ENCODE measurements at places on chromosomes 16 and 17.

- DNase-seq: no peak
Observed at GRCh38 chr16:81041696-81042095, 6.1 kb downstream of the ATMIN start.

- DNase-seq: peak; percentile 96
Observed at GRCh38 chr16:75377729-75378386, 55.4 kb downstream of the CFDP1 start.

GRCh38 chr17:63476459-63476853 lies 405 bp upstream of the ACE start:
- DNase-seq: no peak

DNA sequence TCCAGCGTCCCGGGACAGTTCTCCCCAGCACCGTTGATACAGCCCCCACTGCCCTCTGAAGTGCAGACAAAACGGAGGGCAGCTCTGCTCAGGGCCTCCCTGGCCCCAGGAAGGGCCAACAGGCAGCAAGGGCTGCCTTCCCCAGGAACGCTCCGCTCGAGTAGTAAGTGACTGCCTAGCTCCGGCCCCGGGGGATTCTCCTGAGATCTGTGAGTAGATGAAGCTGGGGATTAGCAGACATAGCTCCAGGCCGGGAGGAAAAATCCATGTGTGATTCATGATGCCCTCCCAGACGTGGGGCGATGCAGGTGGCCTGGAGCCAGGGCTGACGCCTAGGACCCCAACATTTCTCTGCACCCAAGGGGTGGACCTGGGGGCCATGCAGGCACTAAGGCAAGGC lies 85.3 kb downstream of the ENGASE start:
- no peak for DNase-seq

GRCh38 chr16:50303605-50304466 lies 37.5 kb downstream of the ADCY7 start:
- no peak for DNase-seq

GRCh38 chr16:16578701-16579100 lies 199.8 kb downstream of the NPIPA7 start:
- DNase-seq: no peak

- no peak for DNase-seq
Observed at GRCh38 chr17:17051380-17051779, 9.1 kb downstream of the MPRIP start.

GRCh38 chr17:564526-565065 lies 150.0 kb downstream of the VPS53 start:
- no peak for DNase-seq

GRCh38 chr17:8766731-8767130 lies 8.4 kb upstream of the SPDYE4 start:
- DNase-seq: no peak

GRCh38 chr16:2610781-2611498 lies 71.4 kb upstream of the KCTD5 start:
- no peak for DNase-seq

DNA sequence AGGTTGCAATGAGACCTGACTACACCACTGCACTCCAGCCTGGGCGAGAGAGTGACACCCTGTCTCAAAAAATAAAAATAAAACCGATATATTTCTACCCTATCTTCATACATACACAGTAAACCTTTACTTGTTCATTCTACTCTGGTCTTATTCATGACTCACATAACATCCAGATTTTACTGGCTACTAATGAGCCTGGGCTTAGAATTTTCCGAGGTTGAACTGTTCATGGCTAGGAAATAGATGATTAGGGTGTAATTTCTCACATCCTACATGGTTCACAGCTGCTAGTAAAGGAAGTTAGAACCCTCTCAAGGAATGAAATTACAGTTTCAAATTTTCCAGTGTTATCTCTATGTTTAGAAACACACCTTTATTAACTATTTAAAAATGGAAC lies 14.7 kb downstream of the GSPT1 start:
- DNase-seq: no peak

- peak; percentile 65 for DNase-seq
Observed at GRCh38 chr17:80927791-80928216, 63.8 kb upstream of the CHMP6 start.

DNA sequence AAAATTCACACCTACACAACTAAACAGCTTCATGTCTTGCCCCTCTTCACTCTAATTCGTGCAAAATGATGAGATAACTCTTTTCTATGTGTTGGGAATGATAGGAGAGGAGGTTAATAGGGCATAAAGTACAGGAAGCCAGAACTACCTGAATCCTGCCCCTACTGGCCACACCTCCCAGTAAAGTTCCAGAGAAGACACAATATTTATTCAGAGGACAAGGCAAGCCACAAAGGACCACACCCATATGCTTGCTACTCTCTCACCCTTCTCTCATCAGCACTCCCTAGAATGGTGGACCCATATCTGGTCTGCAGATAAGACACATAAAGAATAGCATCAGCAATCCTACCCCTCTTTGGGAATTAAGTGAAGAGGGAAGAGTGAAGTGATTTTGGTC lies 74.6 kb downstream of the ZNF18 start:
- DNase-seq: no peak

DNA sequence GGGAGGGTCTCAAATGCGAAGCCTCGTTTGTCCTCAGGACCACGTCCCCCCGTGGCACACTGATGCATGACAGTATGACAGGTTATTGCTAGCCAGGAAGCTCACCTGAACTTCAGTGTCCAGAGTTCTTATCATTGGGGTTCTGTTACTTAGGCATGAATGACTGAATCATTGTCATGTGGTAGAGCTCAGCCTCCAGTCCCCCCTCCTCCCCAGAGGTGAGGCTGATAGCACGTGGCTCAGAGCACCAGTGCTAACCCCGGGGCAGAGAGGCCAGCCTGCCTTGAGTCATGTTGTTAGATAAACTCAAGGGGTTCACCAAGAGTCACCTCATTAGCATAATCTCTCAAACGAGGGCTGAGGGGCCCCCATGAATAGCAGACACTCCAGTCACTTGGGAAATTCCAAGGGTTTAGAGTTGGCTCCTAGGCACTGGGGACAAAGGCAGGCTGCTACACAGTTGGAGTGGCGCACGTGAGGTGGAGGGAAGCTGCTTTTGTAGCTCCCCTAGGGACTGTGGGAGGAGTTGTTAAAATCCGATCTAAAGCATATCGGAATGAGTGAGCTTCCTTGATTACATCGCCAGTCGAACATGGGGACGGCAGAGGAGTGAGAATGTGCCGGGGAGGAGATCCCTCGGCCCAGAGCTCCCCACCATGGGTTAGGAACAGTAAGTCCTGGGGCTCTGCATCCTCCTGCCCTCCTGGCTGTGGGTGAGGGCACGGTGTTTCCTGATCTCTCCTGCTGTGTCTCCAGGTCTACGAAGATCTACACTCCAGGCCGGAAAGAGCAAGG lies 18.2 kb downstream of the DHX38 start:
- DNase-seq: no peak

- DNase-seq: peak; percentile 72
Observed at GRCh38 chr17:76382351-76382802, 2.0 kb upstream of the SPHK1 start.

- DNase-seq: no peak
Observed at GRCh38 chr17:67393809-67394397, 16.8 kb downstream of the PITPNC1 start.

DNA sequence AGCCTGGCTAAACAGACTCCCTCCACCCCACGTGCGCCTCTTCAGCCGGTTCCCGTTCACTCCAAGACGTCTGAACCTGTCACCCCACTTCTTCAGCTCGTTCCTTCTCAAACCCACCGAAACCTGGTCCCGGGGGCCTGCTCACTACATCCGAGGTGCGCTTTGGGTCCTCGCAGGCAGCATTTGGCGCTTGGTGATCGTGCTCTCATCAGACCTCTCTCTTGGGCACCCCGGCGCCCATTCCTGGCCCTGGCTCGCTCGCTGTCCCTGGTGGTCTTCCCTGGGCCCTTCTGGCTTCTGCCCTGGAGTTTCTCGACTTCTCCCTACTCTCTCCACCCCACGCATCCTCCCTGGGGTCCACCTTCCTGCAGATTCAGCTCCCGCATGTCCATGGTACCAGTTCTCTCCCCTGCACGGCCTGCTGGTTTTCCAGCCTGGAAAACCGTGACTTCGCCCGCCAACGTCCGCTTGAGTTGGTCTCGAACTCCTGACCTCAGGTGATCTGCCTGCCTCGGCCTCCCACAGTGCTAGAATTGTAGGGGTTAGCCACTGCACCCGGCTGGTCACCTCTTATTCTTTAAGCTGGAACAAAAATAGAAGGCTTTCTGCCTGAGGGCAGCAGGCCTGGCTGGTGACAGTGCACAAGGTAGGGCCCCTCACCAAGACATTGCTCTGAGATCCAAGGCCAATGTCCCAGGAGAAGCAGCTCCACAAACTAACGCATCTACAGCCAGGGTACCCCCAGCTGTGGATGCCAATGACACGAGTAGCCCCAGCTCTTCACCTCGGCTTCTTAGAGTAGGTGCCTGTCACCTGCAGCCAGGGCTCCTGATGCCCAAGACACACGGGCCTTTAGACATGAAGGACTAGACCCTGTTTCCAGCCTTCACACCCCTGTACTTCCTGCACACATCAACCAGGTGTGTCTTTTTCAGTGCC lies 1.1 kb upstream of the MEAK7 start:
- DNase-seq: no peak

DNA sequence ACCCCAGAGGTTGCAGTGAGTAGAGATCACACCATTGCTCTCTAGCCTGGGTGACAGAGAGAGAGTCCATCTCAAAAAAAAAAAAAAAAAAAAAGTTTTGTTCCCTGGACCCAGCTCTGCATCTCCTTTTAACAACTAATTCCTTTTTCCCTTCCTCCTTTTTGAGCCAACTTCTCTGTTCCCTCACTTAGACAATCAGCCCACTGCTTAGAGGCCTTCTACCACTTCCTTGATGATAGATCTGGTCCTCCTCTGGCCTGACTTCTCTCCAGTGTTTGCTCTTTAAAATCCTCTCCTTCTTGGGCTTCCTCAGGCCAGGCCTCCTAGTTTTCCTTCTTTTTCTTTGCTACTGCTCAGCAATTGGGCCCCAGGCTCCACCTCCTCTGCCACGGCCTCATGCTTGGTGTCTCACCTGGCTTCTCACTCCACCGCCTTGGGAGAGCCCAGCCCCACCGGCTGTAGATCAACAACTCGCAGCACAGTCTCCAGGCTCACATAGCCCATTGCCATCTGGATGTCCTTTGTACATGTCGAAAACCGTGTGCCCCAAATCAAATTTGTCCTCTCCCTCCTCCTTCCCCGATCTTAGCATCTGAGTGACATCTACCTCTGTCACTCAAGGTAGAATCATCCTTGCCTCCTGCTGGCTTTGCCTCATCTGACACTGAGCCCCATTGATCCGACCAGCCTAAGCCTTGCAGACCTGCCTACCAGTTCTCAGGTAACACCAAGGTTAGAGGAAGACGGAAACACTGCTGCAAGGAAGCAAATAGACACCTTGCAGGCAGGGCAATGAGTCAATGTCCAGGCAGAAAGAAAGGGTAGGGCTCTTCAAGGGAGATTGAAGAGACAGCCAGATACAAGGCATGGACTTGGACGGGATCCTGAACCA lies 17.4 kb downstream of the ARHGAP27 start:
- DNase-seq: no peak

DNA sequence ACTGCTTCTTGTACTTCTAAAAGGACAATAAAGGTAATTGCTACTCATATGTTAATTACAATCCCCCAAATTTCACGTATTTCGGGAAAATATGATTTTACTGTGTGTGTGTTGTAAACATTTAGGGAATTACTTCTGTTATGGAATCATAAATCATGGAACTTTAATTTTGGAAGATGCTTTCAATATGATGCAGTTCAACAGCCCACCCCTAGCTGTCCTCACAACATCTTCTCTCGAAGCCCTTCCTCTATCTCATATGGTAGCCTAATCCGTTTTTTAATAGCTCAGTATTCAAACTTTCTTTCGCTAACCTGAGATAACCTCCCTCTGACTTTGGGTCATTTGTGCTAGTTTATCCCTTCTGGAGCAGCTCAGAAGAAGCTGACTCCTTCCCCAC lies 78.4 kb downstream of the ANKFN1 start:
- no peak for DNase-seq

DNA sequence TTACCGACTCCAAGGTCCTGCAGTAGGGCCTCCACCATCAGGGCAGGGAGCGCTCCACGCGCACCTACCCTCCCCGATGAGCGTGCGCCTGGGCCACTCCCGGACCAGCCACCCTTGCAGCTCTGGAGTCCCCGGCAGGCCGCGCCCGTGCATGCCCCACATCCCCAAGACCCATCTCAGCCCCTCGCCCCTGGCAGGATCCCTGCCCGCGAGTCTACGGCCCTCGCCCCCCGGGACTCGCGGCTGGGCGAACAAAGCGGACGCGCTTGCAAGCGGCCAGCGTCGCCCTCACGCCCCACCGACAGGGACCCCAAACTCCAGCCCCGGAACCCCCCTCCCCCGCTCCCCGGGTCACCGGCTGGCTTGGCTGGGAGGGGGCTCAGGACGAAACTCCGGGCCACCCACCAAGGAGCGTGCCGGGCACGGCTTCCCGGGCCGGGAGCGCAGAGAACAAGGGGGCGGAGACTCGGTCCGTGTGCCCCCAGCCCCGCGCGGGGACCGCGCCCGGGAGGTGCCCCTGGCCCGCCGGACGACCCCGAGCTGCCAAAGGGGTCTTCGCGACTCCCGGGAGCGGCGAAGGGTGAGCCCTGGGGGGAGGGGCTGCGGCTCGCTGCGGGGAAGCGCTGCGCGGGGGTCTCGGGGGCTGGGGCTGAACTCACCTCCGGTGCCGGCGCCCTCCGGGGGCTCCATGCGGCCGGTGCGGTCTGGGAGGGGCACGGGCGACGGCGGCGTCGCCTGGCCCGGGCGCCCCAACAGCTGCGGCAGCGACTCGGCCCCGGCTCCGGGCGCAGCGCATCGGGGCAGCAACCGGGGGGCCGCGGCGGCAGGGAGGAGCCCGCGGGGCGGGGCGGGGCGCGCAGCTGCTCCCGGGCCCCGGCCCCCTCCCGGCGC lies at the start of gene DBNDD1:
Gene DBNDD1 (minus strand): TSS at position 805 of the 891 bp plus-strand sequence. CDS start 115 bp downstream, at position 690.
- no peak for DNase-seq

GRCh38 chr17:67248291-67248690 lies 3.3 kb upstream of the HELZ start:
- DNase-seq: no peak

GRCh38 chr17:10699856-10700255 lies 2.5 kb downstream of the ADPRM start:
- DNase-seq: no peak

DNA sequence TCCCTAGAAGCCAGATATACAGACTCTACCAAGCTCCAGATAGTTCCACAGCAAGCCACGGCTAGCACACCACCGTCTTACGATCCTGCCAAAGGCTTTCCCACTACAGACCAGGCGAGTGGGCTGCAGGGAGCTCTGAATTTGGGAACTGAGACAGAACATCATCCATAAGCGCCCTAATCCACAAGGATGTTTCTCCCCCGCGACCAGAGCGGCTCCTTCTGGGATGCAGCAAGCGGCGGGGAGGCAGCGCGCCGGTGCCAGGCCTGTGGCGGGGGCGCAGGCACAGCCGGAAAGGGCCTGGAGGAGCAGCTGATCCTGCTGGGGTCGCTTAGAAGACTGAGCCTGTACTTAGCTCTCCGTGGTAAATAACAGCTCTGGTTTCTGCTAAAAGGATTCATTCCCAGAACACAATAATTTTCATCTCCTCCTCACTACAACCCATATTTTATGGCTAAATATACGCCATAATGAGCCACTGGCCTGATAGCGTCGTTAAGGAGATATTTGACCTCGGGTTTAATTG lies 16.2 kb upstream of the FOXF1 start:
- DNase-seq: no peak
